ENCODE measurements at places on chromosomes 3 and 15.

GRCh38 chr15:34582461-34583371 lies 735 bp downstream of the GOLGA8B start:
- H3K27ac ChIP-seq = peak overlapping the region; percentile 84
- H3K4me3 ChIP-seq = peak overlapping the region; percentile 84
- H3K27me3 ChIP-seq = peaks cover 6% of the 10 kb centered on the region

- no peaks in the 10 kb centered on the region for H3K4me1 ChIP-seq
- no peak overlapping the region for H3K4me3 ChIP-seq
- H3K27ac ChIP-seq = no peak overlapping the region
- DNase-seq = no peak
These were observed 581.7 kb upstream of the CFAP20DC start for GRCh38 chr3:59631482-59631881.

DNA sequence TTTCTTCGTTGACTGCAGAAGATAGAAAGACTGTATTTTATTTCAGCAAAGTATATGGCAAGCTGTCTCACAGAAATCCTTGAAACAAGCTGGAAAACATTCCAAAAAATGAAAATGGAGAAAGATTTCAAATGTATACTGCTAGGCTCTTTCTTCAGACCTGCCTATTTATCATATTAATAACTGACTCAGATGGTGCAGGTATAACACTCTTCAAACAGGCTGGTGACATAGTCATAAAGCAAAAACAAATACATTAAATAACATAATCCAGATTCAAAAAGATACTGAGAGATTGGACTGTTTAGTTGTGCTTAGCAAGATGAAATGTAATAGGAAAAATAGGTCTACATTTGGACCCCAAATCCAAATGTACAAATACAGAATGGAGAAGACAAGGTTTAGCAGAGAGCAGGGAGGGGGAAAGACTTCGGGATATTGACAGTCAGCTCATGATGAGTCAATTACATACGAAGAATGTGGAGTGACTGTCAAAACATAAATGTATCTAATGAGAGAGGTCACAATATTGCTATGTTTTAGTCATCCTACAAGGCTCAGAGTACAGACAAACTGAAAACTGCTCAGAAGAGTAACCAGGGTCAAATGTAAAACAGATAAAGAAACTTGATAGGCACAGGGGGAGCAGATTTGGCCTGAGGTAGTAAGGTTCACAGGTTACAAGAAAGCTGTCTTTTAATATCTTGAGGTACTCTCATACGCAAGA lies 88.7 kb downstream of the DMXL2 start:
- H3K4me1 ChIP-seq = no peaks in the 10 kb centered on the region
- H3K36me3 ChIP-seq = no peaks in the 10 kb centered on the region
- H3K27ac ChIP-seq = no peak overlapping the region
- DNase-seq = no peak

DNA sequence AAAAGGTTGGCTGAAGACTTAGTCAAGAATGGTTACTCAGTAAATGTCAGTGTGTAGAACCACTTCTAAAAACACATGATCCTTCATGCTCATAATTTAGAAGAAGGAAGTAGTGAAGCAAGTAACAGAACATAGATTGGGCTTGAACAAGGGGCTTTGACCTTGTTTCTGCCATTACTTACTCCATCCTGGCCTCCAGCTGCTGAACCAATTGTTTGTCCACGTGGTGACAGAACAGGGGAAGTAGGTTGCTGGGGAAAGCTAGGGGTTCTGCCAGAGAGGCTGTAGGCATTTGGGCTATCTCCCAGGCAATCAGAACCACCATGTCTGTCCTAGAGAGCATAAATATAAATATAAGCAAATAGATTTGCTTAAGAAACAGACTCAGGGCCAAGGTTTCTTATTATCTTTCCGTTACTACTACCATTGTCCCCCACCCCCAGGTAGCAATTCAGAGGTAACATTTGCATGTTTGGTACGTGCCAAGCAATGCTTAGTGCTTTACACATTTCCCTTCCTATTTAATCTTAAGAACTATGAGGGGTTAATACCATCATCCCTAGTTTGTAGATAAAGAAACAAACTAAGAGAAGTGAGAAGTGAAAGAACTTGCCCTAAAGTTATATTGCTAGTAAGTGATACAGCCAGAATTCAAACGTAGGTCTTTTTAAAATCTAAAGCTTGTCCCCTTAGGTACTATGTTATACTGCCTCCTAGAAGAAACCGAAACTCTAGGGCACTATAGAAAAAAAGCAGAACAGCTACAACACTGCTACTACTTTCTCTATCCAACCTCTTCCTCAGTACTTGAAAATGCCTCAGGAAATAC lies 3.0 kb upstream of the SPG11 start:
- peak overlapping the region; percentile 75 for H3K4me3 ChIP-seq
- no peaks in the 10 kb centered on the region for H3K36me3 ChIP-seq
- DNase-seq = peak; percentile 49

DNA sequence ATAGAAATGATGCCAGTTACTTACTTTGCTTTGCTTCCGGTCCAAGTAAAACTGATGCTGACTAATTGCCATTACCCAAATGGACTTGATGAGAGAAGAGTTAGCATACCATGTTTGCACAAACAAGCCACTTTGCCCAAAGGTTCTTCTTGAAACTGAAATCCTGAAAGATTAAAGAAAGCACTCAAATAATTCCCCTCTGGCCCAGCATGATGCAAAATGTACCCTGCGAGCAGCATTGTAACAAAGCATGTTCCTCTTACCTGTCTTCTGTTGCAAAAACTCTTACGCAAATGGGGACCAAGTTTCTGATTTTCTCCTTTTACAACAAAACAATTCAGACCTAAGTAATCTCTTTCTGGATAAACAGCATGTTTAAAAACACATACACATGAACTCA lies 74.5 kb upstream of the LMOD3 start:
- H3K4me1 ChIP-seq = peaks cover 1% of the 10 kb centered on the region
- H3K27me3 ChIP-seq = no peaks in the 10 kb centered on the region
- no peaks in the 10 kb centered on the region for H3K36me3 ChIP-seq
- no peak overlapping the region for H3K4me3 ChIP-seq

GRCh38 chr15:76196269-76197231 lies 114.7 kb downstream of the ETFA start:
- H3K27me3 ChIP-seq = peaks cover 4% of the 10 kb centered on the region
- peaks cover 30% of the 10 kb centered on the region for H3K4me1 ChIP-seq
- peak overlapping the region; percentile 59 for H3K4me3 ChIP-seq
- H3K27ac ChIP-seq = peak overlapping the region; percentile 29
- no peaks in the 10 kb centered on the region for H3K36me3 ChIP-seq

GRCh38 chr3:130895690-130896488 lies 2.0 kb downstream of the ATP2C1 start:
- H3K27me3 ChIP-seq = no peaks in the 10 kb centered on the region
- H3K27ac ChIP-seq = peak overlapping the region; percentile 83
- peaks cover 23% of the 10 kb centered on the region for H3K4me1 ChIP-seq

- DNase-seq = peak; percentile 24
- peaks cover 14% of the 10 kb centered on the region for H3K4me1 ChIP-seq
- H3K4me3 ChIP-seq = no peak overlapping the region
- no peaks in the 10 kb centered on the region for H3K27me3 ChIP-seq
- no peak overlapping the region for H3K27ac ChIP-seq
These were observed 242.8 kb upstream of the UBE2E2 start for GRCh38 chr3:22960105-22960984.

- DNase-seq = no peak
- peaks cover 33% of the 10 kb centered on the region for H3K36me3 ChIP-seq
- H3K27ac ChIP-seq = no peak overlapping the region
- H3K27me3 ChIP-seq = no peaks in the 10 kb centered on the region
These were observed 7.6 kb downstream of the SELENOS start for GRCh38 chr15:101269479-101270223.

- no peak for DNase-seq
- peaks cover 23% of the 10 kb centered on the region for H3K27me3 ChIP-seq
- H3K4me1 ChIP-seq = no peaks in the 10 kb centered on the region
These were observed 49.8 kb upstream of the PFN2 start for GRCh38 chr3:150020527-150020926.

GRCh38 chr3:34046154-34046553 lies 247.7 kb downstream of the PDCD6IP start:
- no peaks in the 10 kb centered on the region for H3K36me3 ChIP-seq
- no peaks in the 10 kb centered on the region for H3K27me3 ChIP-seq
- no peaks in the 10 kb centered on the region for H3K4me1 ChIP-seq
- no peak overlapping the region for H3K27ac ChIP-seq
- no peak for DNase-seq
- H3K4me3 ChIP-seq = no peak overlapping the region

DNA sequence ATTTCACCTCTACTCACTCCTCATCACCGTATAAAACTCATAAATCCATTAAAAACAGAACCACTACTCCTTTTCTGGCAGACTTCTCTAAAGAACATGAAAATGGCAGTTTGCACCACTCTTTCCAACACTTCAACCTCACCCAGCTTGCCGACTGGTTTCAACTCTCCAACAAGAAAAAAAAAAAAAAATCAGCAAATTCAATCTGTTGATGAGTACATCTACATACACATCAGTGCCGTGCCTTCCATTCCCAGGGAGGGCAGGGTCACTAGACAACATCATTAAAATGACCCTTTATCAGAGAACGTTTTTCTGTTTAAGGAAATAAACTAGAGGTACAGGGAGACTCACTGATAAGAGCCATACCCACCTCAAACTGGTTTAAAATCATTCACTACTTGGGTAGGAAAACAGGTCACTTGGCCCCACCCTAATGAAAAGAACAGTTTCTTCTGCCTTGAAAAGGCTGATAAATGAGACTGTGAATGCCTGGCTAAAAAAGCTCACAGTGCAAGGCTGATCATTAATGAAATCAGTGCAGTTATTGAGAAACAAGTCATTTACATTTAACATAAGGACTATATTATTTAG lies 6.0 kb downstream of the ANXA2 start:
- DNase-seq = no peak
- H3K27ac ChIP-seq = peak overlapping the region; percentile 66
- H3K27me3 ChIP-seq = no peaks in the 10 kb centered on the region

DNA sequence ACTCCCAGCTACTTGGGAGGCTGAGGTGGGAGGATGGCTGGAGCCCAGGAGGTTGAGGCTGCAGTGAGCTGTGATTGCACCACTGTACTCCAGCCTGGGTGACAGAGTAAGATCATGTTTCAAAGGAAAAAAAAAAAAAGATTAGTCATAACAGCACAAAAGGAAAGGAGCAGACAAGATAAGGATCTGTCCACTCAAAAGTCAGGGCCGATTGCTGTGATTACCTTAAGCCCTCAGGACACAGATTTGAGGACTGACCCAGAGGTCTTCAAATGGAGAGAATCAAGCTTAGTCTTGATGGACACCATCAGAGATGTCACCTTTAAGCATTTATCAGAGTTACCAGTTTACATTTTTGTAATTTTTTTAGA lies 23.9 kb upstream of the HEG1 start:
- H3K4me1 ChIP-seq = no peaks in the 10 kb centered on the region
- H3K4me3 ChIP-seq = no peak overlapping the region
- H3K27ac ChIP-seq = no peak overlapping the region
- H3K36me3 ChIP-seq = no peaks in the 10 kb centered on the region

GRCh38 chr3:160638184-160638583 lies 38.8 kb upstream of the ARL14 start:
- no peaks in the 10 kb centered on the region for H3K36me3 ChIP-seq
- peaks cover 15% of the 10 kb centered on the region for H3K27me3 ChIP-seq
- no peaks in the 10 kb centered on the region for H3K4me1 ChIP-seq
- DNase-seq = no peak

DNA sequence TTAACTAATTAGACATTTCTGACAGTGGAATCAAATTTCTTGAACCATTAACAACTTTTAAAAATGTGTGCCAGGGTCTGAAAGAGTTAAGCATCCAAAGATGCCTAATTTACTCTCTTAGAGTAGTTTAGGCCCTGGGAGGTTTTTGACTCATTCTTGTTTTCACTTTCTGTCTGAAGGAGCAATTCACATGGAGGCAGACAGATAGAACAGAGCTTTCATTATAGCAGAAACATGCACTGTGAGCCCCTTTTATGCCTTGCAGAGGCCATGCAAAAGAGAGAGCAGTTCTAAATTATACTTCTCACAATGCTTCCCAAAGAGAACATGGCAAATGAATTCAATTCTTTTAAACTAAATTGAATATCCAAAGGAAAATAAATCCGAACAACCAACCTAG lies 554.8 kb downstream of the MFSD1 start:
- H3K27me3 ChIP-seq = no peaks in the 10 kb centered on the region
- no peaks in the 10 kb centered on the region for H3K4me1 ChIP-seq
- H3K4me3 ChIP-seq = no peak overlapping the region
- DNase-seq = no peak
- no peak overlapping the region for H3K27ac ChIP-seq

- H3K27me3 ChIP-seq = no peaks in the 10 kb centered on the region
- no peak overlapping the region for H3K27ac ChIP-seq
- no peak overlapping the region for H3K4me3 ChIP-seq
- peaks cover 3% of the 10 kb centered on the region for H3K4me1 ChIP-seq
These were observed 20.3 kb downstream of the C3orf33 start for GRCh38 chr3:155785662-155786295.

GRCh38 chr3:100113723-100114412 lies 433 bp downstream of the FILIP1L start:
- no peak overlapping the region for H3K27ac ChIP-seq
- H3K4me3 ChIP-seq = no peak overlapping the region
- H3K27me3 ChIP-seq = no peaks in the 10 kb centered on the region
- H3K4me1 ChIP-seq = no peaks in the 10 kb centered on the region
- DNase-seq = no peak

- peaks cover 5% of the 10 kb centered on the region for H3K4me1 ChIP-seq
- no peak for DNase-seq
- H3K27me3 ChIP-seq = no peaks in the 10 kb centered on the region
- no peak overlapping the region for H3K27ac ChIP-seq
- peaks cover 6% of the 10 kb centered on the region for H3K36me3 ChIP-seq
- no peak overlapping the region for H3K4me3 ChIP-seq
These were observed 231.3 kb downstream of the PLCL2 start for GRCh38 chr3:17116007-17116600.

GRCh38 chr3:143831994-143832393 lies 16.3 kb downstream of the SLC9A9 start:
- no peaks in the 10 kb centered on the region for H3K27me3 ChIP-seq
- H3K36me3 ChIP-seq = peaks cover 6% of the 10 kb centered on the region
- no peak for DNase-seq
- H3K4me1 ChIP-seq = peaks cover 8% of the 10 kb centered on the region
- H3K27ac ChIP-seq = peak overlapping the region; percentile 58
- H3K4me3 ChIP-seq = no peak overlapping the region

GRCh38 chr3:87900061-87900460 lies 158.7 kb downstream of the CGGBP1 start:
- no peak overlapping the region for H3K4me3 ChIP-seq
- H3K4me1 ChIP-seq = no peaks in the 10 kb centered on the region
- H3K27me3 ChIP-seq = no peaks in the 10 kb centered on the region

- H3K4me1 ChIP-seq = peaks cover 9% of the 10 kb centered on the region
- H3K36me3 ChIP-seq = no peaks in the 10 kb centered on the region
- no peak overlapping the region for H3K27ac ChIP-seq
- no peak overlapping the region for H3K4me3 ChIP-seq
- DNase-seq = no peak
- H3K27me3 ChIP-seq = no peaks in the 10 kb centered on the region
These were observed 3.9 kb upstream of the VPS8 start for GRCh38 chr3:184808021-184808420.

DNA sequence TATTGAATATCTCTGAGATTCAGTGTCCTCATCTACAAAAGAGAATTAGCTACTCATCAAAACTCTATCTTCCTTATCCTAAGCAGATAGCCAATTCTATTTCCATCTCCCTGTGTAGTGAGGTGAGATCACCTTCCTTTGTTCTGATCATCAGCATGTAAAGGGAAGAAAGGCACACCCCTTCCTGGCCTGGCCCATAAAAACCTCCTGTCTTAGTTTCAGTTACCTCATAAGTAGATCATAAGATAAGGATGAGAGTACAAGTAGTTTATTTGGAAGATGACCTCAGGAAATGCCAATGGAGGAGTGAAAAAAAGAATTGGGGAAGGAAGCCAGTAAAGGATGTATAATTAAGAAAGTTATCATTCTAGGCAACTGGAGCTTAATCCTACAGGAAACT lies 114.5 kb upstream of the GADL1 start:
- H3K4me1 ChIP-seq = no peaks in the 10 kb centered on the region
- no peaks in the 10 kb centered on the region for H3K36me3 ChIP-seq
- DNase-seq = no peak
- no peak overlapping the region for H3K4me3 ChIP-seq
